ENCODE measurements at places on chromosomes 4 and X.

DNA sequence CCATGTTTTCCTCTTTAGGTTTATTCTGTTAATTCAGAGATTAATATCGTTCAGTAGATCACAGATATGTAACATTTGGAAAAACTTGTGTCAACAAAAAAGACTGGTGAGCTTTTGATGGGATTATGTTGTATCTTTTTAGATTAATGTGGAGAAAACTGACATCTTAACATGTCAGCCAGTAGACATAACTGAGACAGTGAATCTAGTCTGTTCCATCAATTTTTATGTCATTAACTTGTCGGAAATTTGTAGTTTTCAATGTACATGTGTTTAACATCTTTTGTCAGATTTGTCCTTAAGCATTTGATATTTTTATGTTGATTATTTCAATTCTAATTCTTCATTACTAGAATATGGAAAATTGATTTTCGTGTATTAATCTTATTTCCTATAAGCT lies 42.0 kb downstream of the APELA start:
- no peak for DNase-seq

DNA sequence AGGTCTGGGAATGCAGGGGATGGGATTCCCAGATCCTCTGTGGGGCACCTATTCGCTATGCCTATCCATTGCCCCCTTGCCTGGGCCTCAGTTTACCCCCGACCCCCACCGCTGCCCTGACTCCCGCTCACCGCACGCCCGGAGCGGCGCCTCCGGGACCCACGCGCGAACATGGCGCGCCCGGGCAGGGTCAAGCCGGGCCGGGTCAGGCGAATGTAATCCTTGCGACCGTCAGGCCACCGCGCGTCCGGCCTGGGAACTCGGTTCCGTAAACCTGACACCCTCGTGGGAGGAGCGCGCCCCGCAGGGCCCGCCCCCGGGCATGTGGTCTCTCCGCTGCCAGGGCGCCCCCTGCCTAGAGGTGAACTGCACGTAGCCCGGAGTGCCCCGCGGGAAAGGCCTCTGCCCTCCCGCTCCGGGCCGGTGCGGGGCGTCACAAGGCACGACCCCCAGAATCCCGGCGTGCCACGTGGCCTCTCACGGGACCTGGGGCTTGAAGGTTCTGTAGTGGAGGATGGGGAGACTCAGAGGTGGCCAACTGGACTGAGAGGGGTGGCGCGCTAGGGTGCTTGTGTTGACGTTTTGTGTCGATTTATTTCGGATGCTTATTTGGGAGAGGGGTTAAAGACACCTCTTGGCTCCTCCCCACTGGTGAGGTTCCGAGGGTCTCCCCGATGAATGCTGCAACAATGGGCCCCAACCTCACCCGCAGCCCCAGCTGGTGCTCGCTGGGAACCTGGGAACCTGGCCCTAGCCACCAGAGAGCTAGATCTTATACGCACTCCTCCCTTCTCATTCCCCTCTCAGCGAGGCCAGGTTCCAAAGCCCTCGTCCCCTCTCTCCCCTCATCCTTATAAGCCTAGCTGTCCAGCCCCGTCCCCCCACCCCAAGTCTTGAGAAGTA lies at the start of gene PRICKLE3:
TSS of gene PRICKLE3 (minus strand) at position 249 of the 903 bp plus-strand sequence. CDS start at position 173, 76 bp downstream.
- peak; percentile 65 for DNase-seq

- DNase-seq = no peak
These were observed 96.2 kb downstream of the SOWAHB start for GRCh38 chr4:76801621-76802235.

DNA sequence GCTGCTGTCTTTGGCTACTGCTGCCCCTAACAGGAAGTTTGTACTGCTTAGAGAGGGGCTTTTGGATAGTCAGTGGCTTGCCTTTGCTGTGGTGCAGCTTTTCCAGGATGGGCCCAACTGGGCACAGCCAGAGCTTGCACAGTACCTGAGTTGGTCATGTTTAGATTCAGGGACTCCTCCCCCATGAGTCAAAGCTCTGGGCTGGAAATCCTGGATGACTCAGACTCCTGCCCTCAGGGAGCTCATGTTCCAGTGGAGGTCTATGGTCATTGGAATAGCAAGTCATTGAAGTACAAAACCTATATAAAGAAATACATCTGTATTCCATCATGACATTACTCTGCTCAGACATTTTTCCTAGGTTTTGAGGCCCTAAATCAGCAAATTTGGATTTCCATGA lies 66.7 kb upstream of the PJA1 start:
- no peak for DNase-seq

DNA sequence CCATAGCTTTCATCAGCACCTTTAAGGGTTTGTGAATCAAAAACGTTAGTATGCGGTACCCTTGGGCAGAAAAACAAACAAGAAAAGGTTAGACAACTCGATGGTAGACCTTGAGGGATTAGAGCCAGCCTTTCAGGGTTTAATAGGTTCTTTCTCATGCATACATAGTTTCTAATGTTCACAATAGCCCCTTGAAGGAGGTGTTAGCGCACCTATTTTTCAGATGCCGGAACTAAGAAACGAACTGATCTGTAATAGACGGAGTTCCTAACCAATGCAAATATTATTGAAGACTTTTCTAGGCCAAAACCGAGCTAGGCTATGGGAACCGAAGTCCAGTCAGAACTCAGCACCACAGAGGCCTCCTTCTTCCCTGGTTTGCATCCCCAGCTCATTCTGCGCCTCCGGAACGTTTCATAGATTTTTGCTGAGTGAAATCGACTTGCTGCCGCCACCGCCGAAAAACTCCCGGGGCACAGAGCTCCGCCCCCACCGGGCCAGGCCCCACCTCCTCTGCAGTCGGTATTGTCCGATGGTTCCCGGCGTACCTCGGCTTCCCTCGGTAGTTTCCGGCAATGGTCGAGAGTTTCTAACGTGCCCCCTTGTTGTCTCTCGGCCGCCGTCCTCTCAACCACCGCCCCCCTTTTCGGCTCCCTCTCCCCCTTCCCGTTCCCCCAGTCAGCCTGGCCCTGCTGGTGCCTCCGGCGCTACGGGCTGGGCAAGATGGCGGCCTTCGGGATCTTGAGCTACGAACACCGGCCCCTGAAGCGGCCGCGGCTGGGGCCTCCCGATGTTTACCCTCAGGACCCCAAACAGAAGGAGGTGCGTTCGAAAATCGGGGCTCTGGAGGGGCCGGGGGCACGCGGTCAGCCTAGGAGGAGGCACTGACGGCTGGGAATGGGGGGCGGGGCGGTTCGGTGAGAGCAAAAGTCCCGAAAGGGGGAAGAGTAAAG lies at the start of gene MED12:
TSS of gene MED12 (plus strand) at position 565 of the 953 bp plus-strand sequence. CDS start at position 724, 159 bp downstream.
- peak; percentile 70 for DNase-seq

GRCh38 chr4:8248091-8248490 lies 21.5 kb upstream of the HTRA3 start:
- DNase-seq = no peak

DNA sequence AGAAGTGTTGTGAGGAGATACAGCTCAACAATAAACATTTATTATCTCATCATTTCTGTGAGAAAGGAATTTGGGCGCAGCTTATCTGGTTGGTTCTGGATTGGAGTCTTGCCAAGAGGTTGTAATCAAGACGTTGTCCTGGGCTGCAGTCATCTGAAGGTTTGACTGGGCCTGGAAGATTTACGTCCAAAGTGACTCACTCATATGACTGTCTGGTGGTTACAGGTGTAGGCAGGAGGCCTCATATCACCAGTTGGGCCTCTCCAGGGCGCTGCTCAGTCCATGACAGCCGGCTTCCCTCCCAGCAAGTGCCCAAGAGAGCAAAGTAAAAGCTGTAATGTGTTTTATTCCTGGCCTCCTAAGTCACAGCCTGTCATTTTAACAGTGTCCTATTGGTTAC lies 106.3 kb downstream of the USP46 start:
- DNase-seq = no peak

DNA sequence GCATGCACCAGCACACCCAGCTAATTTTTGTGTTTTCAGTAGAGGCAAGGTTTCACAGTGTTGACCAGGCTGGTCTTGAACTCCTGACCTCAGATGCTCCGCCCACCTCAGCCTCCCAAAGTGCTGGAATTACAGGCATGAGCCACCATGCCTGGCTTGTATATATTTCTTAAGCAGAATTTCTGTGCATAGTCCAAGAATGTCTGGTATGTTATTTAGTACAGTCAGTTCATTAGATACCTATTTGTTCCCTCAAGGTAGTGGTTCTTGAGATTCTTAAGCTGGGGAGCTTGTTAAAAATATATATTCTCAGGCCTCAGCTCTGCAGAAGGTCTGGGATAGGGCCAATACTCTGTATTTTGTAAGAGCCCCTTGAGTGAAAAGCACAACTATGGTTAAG lies 4.6 kb upstream of the SERTM2 start:
- DNase-seq = no peak

DNA sequence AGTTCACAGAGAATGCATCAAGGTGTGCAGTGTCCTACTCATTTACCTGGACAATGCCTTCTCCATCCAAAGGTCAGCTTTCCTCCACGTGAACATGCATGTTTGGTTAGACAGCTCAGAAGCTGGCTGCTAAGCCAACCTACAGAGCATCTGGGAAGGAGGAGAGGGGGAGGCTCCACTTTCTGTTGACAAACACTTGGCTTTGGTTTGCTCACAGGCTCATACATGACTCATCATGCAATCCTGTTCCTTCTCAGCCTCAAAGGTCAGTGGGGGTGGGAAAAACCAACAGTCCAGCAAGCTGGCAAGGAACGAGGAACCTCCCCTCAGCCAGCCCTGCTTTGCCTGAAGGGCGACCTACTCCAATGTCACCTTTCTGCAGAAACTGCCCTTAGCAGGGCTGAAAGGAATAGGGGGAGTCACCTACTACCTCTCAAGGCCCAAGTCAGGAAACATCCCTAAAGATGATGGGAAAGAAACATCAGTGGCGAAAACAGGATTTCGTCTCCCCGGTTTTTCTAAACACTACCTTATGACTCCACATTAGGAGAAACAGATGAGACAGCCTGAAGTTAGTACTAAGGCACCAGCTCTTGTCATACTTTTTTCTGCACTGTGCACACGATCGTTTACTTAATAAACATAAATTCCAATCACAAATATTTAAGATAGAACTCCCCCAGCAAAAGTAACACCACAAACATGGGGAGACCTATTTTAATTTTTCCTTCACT lies 37.9 kb downstream of the RELL1 start:
- DNase-seq = peak; percentile 25

DNA sequence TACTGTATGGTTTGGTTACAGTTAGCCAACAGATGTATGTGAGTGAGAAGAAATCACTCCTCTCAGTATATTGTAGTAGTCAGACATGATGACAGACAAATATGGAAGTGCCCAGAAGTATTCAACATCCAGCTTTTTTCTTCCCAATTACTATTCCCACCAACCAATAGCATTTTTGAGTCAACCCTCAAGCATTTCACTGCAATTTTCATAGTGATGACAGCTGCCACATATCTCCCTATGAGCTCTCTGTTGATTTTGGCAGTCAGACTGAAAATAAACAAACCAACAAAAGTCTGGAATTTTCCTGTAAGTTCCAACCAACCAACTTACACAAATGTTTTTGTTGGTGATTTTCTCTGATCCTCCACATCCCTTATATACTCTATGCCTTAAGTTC lies 8.2 kb upstream of the TRAM1L1 start:
- no peak for DNase-seq

DNA sequence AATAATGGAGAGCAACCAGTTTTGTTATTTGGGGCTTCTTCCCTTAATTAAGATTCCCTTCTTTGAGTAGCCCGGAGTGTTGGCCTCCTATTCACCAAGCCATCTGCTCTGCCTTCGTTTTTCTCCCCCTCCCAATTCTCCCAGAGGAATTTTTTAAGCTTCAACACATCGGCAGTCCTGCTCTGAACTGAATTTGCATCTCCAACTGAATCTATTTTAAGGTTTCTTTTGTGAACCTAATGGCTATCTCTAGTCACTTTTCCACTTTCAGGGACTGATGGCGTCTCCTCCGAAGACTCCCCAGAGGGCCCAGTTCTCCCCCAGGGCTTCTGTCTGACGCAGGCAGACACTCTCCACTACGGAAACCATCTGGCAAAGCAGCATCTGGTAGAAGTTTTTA lies 280.2 kb downstream of the ADGRA3 start:
- DNase-seq = no peak

DNA sequence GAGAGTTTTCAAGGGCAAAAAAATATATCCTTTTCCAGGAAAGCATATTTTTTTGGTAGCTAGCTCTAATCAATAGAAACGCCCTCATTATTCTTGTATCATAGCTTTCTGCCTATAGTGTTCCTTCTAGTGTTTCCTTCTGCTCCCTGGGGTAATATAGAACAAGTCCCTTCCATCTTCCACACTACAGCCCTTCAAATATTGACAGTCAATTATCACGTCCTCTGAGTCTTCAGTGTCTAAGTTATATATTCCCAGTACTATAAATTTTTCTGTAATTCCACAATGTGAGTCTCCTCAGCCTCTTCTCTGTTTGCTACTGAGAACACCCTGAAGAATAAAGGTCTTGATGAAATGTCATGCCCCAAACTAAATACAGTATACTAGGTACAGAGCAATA lies 1088.0 kb upstream of the PCDH7 start:
- no peak for DNase-seq
